Stimulated activated CD4-positive, alpha-beta T cell treated with anti-CD3 and anti-CD28 coated beads, Interleukin-1b, Interleukin-23, amount 100 ng/mL, for 1 hour (primary cell): ENCODE measurements at places on chromosomes 5 and 9.

DNA sequence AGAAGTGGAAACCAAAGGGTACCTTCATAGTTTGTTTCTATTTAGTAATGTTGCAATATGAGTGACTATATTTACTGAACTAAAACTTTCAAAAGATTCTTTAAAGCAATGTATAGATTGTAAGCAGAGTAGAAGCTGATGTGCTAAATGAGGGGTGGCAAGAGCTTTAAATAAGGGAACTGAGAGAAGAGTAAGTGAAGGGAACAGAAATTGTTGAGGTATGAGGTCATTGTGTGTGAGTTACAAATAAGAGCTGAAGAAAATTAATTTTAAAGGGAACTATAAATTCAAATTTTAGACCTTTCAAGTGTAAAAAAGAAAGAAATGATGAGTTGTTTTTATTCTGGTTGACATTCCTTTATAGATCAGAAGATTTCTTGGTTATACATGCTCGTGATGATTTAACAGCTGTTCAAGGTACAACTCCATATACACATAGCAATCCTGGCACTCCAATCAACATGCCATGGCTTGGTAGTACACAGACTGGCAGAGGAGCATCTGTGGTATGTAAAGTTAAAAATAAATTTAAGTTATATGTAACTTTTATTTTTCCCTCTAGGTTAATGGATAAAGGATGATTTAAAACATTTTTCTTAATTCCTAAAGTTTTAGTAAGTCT, 135.1 kb upstream of the TNFAIP8 start:
- no peak for DNase-seq

GRCh38 chr9:9730174-9730573, 882.6 kb downstream of the PTPRD start:
- DNase-seq, result no peak

GRCh38 chr5:138542180-138542955, 668 bp downstream of the ETF1 start:
- no peak for DNase-seq

- no peak for DNase-seq
These were observed 181.8 kb downstream of the CRB2 start for GRCh38 chr9:123537809-123538208.

DNA sequence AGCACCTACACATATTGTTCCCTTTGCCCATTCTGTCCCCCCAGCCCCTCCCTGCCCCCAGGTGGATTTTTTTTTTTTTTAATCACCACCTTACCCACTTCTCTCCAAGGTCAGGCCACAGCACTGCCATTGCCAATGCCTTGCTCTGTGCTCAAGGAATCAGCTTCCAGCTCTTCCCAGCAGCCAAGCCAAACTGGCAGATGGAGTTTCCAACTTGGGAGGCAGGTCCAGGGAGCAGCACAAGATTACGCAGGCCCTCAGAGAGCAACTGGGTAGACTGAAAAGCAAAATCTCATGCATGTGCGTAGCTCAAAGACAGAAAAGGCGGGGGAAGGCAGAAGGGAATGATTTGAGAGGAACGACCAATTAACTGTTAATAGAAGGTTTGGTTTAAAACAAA, 15.1 kb downstream of the GRHPR start:
- no peak for DNase-seq

DNA sequence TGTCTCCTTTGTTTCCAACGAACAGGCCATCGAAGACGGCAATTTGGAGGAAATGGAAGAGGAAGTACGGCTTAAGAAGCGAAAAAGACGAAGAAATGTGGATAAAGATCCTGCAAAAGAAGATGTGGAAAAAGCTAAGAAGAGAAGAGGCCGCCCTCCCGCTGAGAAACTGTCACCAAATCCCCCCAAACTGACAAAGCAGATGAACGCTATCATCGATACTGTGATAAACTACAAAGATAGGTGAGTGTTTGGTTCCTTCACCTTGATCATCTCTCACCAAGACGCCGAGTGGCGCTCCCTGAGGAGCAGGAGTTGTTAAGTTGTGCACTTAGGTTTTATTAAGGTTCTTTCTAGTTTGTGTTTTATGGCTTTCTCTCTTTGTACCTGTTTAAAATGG, 146.5 kb downstream of the SMARCA2 start:
- DNase-seq, result no peak

DNA sequence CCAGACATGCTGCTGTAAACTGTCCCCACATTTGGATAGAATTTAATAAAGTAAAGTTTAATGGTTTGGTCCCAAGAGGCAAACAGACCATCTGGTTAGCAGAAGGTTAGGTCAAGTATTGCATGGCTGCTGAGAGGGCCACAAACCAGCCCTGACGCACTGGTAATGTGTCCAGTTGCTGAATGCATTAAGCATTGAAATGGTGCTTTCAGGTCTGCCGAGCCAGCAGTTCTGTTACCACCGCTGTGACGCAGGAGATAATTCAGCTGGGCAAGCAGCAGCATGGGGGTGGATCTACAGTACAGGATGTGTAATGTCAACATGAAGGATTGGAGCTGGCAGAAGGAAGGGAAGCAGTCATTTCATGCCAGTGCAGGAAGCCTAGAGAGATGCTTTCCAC, 16.0 kb downstream of the ZNF462 start:
- no peak for DNase-seq

DNA sequence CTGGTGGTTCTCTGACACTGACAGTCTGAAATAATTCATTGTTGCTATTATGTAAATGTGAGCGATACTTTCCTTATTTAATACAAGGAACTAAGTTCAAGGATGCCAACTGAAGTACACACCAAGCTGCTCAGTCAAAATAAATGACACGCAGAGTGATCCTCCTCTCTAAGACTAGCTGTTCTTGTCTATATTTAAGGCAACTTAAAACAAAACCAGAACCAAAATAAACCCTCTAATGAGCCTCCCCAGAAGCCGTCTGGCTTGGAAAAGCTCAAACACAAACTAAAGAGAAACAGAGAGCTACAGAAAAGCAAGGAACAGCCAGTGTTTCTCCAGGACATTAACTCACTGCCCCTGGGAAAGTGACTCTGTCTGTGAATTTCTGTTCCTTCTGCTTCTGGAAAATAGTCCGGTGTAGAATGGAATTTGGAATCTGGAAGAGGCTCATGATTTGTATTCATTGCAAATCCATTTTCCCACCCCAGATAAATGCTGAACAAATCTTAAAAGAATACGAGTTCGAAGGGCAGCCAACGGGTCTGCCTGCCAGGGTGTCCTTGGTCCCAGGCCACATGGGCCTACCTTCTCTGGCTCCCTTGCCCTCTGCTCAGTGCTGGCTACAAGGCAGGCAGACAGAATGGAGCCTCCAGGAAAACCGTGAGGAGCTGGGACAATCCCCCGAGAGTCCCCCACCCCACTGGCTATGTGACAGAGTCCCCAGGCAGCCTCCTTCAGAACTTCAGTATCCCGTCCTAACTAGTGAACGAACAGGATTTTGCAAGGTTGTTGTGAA, 14.8 kb downstream of the GGTA1 start:
- no peak for DNase-seq

DNA sequence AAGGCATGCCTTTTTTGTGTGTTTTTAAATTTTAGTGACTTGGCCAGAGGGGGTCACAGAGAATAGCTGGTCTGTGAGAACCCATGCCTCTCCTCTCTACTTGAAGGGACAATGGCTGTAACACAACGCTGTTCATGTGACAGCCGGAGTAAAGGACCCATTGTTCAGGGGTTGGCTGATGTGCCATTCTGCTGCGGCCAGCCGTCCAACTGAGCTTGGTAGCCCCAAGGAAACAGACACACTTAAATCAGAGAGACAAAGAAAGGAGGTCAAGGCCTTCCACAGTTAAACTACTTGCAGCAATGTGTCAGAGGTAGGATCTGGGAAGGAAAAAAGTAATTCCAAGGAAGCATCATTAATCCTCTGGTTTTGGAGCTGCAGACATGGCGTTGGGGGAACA, 8.1 kb downstream of the MEGF10 start:
- no peak for DNase-seq

DNA sequence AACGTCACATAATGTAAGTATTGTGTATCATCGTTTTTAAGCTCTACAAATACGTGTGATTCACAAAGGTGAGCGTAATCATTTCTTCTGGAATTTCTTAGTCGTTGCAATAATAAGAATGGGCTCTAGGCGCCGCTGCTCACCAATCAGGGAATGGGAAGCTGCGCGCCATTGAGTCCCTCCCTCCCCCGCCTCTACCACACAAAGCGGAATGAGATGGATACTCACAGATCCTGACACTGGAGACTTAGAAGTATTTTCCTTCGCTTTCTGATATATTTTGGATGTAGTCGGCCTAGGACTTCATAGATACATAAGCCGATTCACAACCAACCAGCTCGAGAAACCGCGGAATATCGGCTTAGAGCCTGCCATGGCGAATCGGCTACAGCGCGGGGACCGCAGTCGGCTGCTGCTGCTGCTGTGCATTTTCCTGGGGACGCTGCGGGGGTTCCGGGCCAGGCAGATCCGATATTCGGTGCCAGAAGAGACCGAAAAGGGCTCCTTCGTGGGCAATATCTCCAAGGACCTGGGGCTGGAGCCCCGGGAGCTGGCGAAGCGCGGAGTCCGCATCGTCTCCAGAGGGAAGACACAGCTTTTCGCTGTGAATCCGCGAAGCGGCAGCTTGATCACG, at the start of gene PCDHGA11:
PCDHGA11 (plus strand) TSS at position 197 of the 634 bp plus-strand sequence; CDS start at position 374, 177 bp downstream.
- no peak for DNase-seq

DNA sequence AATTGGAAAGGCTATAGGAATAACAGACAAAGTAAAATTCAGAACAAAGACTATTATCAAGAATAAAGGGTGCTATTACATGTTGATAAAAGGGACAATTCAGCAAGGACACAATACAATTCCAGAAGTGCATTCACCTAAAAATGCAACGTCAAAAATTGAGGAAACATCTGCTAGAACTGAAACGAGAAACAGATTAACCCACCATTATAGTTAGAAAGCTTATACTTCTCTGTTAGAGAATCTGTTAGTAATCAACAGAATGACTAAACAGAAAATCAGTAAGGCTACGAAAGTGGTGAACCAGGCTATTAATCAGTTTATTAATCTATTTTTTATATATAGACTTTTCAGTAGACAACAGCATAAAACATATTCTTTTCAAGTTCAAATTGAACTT, 14.8 kb downstream of the FCN1 start:
- DNase-seq, result no peak

GRCh38 chr5:39648085-39648847, 223.5 kb upstream of the DAB2 start:
- DNase-seq, result no peak

DNA sequence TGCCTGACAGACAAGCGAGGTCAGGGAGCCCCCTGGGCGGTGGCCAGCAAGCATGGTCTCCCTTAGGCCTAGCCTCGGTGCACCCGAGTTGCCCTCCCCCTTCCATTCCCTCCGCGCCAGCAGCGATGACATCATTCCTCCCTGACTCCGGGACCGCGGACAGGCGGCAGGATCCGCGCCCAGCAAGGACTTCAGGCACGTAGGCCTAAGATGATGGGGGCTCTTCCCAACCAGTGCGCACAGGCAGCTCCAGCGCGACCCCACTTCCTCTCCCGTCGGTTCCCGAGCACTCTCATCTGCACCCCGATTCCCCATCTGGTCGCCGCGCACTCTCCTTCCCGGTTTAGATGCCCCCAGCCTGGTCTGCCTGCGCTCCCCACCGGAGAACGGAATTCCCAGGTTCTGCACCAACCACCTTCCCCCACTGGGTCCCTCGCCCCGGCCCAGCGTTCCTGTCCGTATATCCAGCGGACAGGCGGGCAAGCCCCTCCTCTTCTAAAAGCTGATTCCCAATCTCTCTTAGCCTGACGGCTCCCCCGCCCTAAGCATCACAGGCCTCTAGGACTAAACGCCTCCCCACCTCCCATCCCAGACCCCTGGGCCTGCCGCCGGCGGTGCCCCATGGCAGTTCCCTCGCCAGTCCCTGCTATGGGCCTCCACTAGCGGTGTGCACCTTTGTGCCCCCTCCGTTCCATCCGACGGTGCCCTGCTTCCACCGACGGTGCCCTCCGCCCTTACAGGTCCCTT, 931 bp downstream of the FAM219A start:
- DNase-seq, result no peak

DNA sequence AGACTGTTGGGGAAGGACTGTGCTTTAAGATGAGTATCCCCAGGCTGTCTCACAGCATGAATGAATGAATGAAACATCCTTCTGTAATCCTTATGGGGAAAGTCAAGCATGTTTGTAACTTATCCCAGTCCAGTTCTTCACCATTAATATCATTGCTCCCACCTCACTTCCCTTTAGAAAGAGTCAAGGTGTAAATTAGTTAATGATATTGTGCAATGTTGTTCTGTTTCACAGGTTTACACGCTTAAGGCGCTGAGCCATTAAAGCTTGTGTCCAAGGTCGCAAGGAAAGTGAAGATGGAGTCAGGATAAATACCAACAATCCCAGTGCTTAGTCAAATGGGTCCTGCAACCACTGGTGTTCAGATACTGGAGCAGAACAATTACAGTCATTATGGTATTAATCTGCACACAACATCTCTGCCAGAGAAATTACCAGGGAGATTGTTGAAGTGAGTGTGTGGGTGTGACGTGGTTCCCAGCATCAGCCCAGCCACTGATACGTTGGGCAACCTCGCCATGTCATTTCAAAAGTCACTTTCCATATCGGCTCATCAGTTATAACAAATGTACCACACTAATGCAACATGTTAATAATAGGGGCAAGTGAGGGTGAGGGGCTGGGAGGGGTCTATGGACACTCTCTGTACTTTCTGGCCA, 1.5 kb upstream of the MYO10 start:
- DNase-seq, result no peak

GRCh38 chr5:124372457-124372856, 374.0 kb downstream of the ZNF608 start:
- DNase-seq, result no peak

- DNase-seq, result no peak
These were observed 42.5 kb downstream of the CEMIP2 start for GRCh38 chr9:71725590-71726338.

- DNase-seq, result no peak
These were observed 4.6 kb upstream of the SAR1B start for GRCh38 chr5:134637116-134637721.

GRCh38 chr5:109062664-109063063, 315.0 kb downstream of the FER start:
- DNase-seq, result no peak
